Activated CD8-positive, alpha-beta memory T cell treated with anti-CD3 and anti-CD28 coated beads, Interleukin-2, amount 50 U/mL, for 48 hours (primary cell): ENCODE measurements at places on chromosomes 5 and 9.

DNA sequence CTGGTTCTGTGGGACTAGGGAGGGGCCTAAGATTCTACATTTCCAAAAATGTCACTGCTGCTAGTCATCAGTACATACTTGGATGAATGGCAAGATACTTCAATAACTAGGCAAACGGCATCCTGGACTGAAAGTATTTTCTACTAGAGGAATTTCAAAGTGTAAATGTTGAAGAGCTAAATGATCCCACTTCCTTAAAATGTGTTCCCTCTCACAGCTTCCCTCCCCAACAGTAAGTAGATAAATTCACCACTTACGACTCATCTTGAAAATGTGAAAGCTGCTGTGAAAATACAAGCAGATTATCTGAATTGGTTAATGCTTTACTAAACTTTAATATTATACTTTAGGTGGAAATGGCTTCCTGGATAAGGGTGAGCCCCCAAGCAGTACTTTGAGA lies 1571.5 kb upstream of the WWC1 start:
- no peak for DNase-seq

DNA sequence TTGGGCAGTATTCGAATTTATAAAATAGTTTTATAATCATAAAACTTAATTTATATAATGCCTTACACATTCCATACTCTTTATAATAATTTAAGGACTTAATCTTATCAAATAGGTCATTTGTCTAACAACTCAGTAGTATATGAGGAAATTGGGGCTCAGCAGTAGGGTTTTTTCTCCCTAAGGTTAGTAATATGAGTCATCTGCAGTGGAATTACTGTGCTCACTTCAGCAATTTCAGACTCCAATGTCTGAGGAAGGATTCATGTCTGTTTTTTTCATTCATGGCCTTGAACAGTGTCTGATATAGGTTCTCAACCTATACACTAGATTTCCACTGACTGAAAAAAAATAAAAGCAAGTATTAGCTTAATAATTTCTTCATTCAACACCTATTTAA lies 7.4 kb downstream of the DMRTA1 start:
- DNase-seq = no peak

DNA sequence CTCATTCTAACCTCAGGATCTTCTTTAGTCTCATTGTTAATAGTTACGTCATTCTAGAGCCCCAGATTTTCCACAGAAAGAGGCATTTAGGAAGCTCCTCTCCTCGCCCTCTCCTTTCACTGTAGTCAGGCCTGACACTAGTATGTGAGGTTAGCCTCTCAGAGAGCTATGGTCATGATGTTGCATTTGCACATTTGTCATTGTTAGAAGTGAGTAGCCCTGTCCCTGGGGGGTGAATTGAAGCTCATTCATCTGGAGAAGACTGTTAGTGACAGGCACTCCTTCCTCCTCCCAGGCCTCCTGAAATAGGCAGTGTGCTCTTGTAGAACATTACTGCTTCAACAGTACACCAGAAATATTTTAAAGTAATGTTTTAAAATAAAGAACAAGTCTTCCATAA lies 26.6 kb upstream of the LRRTM2 start:
- no peak for DNase-seq

GRCh38 chr5:150738862-150739261 lies 20.0 kb downstream of the DCTN4 start:
- DNase-seq = no peak

- peak; percentile 61 for DNase-seq
Observed at GRCh38 chr5:174724484-174725260, at the start of gene MSX2. Gene MSX2 (plus strand): TSS chr5:174724582. CDS start chr5:174724660, 78 bp downstream.

DNA sequence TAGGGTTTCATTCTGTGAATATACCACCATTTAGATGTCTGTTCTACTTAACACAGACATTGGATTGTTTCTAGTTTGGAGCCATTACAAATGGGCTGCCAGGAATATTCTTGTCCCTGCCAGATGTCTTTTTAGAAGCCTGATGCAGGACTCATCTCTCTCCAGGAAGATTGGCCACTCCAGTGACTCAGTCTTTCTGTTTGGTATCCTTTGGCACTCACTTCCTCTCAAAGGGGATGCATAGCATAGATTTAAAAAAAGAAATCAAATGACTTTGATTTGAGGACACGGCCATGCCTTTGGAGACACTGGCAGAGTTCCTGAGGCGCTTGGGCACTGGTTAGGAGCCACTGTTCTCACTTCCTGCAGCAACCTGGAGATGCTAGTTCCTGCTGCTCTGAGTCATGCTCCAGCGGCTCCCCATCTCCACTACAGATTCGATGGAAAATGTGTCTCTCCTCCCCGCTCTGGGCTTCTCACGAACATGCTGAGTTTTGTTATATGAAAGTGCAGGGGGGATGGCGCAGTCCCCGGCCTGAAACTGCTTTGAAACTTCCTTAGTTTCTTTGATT lies 3.5 kb upstream of the ZNF366 start:
- no peak for DNase-seq

DNA sequence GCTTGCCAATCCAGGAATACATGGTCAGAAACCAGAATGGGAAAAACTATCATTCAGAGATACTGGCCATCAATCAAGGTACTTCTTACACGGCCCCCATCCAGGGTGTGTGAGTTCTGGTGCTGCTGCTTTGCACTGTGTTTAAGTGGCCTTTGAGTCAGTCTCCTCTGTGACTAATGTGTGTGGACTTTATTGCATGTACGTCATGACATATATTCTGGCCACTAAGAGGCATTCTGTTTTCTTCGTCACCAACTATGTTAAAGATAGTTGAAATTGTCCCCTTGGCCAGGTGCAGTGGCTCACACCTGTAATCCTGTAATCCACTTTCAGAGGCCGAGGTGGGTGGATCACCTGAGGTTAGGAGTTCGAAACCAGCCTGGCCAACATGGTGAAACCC lies 8.5 kb downstream of the EXOSC3 start:
- DNase-seq = no peak

GRCh38 chr9:20405616-20406015 lies 216.7 kb downstream of the MLLT3 start:
- DNase-seq = no peak

DNA sequence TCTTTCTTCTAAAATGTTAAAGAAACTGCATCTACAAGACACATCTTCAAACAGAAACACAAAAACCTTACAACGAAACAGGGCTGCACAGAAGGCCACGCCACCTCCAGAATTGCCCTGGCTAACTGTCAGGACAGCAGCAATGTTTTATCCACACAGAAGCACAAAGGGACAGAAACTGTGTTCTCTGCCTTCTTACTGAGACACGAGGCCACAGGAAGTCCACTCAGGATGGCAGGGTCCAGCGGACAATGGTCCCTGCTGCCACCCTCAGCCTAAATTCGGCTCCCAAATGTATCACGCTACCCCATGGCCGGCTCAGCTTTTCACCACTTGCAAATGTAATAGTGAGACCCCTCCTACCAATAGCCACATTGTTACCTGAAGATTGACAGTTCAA lies 159.8 kb upstream of the PHYKPL start:
- no peak for DNase-seq

- no peak for DNase-seq
Observed at GRCh38 chr9:108617676-108618075, 238.1 kb downstream of the ACTL7B start.

GRCh38 chr9:70159630-70160029 lies 99.1 kb upstream of the SMC5 start:
- no peak for DNase-seq
